Stimulated activated CD4-positive, alpha-beta T cell treated with anti-CD3 and anti-CD28 coated beads, Interleukin-1b, Interleukin-23, amount 100 ng/mL, for 1 hour (primary cell): ENCODE measurements at places on chromosomes 4 and X.

- no peak for DNase-seq
Observed at GRCh38 chrX:49120091-49120490, 3.4 kb downstream of the GPKOW start.

DNA sequence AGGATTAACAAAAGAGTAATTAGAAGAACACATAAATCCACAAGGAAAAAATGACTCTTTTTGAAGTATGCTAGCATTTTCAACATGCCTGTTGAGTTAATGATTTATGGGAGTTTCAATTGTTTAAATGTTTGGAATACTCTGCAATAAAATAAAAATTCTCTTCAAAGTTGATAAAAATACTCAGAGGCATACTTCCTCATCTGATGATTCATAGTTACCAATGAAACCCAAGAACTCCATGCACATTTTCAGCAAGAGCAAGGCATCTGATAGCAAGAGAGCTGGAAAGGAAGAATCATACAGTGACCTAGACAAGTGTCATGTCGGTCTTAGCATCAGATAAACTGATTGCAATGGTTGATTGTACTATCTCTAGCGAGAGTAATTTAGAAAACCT, 443.7 kb upstream of the ATOH1 start:
- no peak for DNase-seq

GRCh38 chr4:114087596-114088230, 108.3 kb upstream of the ARSJ start:
- no peak for DNase-seq

- no peak for DNase-seq
Observed at GRCh38 chr4:174157106-174157607, 126.3 kb downstream of the FBXO8 start.

- no peak for DNase-seq
Observed at GRCh38 chr4:36067116-36067515, 177.2 kb downstream of the ARAP2 start.
